Smooth muscle cell of the pulmonary artery (primary cell): ENCODE measurements at places on chromosomes 6 and 20. TPM values are rescaled to one million over a fixed set of nuclear protein-coding genes. Genes with fewer than 3 reads are reported as not detected.

The CAPN11 gene
- not detected in 2 replicates for total RNA-seq

The LTB gene
- total RNA-seq = not detected in 2 replicates

The ASXL1 gene
- 44.0 and 44.9 TPM in 2 replicates for total RNA-seq

The SLC17A3 gene
- not detected in 2 replicates for total RNA-seq

The ADTRP gene
- 2.0 and 9.0 TPM in 2 replicates for total RNA-seq
